Fibroblast of gingiva (primary cell): ENCODE measurements at places on chromosomes 5 and 9.

GRCh38 chr5:178284996-178285395 is 52.4 kb upstream of the PHYKPL start:
- DNase-seq: no peak

GRCh38 chr9:110049699-110050450 is 158.1 kb downstream of the C9orf152 start:
- DNase-seq: no peak

- no peak for DNase-seq
Measured at GRCh38 chr5:1162751-1163150, 38.6 kb upstream of the SLC6A19 start.

DNA sequence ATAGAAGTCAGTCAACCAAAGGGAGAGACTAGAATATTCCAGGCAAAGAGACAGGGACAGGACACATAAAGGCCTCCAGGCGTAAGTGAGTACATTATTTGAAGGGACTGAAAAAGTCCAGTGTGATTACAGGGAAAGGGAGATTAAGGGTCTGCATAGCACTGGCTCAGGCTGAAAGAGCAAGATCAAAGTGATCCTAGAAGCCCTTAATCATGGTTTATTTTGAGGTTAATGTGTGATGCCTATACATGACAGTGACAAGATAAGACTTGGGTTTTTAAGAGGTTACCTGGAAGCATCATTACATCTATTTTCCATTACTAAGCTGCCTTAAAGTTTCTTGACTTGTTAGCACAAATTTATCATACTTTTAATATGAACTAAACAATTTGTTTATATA is 25.8 kb downstream of the LMBRD2 start:
- no peak for DNase-seq

DNA sequence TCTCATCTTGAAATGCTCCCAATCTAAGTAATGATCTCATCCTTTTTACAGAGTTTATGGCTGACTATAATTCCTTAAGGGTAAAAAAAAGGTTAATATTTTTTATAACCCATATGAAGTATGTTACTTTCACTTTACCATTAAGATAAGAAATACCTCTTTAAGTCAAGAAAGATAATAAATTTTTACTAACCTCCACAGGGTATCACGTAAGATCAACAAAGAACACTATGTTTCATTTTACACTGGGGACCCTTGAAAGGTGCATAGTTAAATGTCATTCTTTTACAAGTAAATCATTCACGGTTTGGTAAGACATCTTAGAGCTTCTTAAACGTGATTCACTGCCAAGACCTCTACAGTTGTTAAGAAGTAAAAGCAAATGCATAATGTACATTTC is 472.7 kb upstream of the CDH9 start:
- DNase-seq: no peak

- DNase-seq: no peak
Measured at GRCh38 chr5:135602882-135603721, 24.3 kb upstream of the CXCL14 start.

DNA sequence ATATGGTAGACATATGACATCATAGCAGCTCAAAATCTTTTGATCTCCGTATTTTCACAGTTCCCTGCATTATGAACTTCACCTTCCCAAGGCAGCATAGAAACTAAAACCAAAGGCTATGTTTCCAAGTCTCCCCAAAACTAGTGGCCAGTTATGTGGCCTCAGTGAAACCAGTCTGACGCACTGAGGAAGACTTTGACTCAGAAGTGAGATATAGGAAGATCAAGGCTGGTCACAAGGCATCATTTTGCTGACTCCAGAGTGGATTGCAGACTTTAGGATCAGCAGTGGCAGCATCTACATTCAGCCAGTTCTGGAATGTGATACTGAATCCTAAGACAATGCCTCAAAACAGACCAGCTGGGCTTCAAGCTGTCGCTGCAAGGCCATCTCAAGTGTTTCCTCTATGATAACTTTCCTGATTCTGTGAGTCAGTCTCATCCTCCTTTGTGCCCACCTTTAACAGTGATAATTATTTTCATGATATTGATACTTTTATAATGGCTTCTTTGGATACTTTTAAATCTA is 34.4 kb upstream of the ELL2 start:
- no peak for DNase-seq

DNA sequence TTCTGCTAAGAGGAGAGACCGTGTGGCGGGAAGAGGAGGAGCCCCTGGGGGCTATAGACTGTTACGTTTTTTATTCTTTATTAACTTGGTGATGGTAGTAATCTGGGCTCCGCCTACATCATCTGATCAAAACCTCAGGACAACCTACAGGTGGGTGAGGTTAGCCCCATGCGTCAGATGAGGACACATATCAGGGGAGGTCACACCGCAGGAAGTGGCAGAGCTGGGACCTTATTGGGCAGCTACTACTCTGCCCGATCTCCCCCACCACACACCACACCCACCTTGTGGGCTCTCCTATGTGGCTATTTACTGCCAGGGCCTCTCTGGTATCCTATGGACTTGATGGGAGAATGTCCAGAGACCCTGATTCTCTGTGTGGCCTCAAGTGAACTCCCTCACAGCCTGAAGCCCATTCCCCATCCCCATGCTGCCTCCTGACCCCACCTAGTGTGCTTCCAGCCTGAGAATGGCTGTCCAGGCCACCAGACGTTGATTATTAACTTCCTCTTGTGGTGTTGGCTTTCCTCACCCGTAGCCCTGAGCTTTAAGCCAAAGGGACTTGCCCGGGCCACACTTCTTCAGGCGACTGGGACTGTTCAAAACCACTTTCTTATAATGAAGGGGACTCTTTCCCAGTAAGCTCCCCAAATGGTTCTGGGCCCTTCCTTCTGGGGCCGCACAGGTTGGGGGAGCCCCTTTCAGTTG is 8.2 kb downstream of the UNC5A start:
- DNase-seq: no peak

- DNase-seq: peak; percentile 46
Measured at GRCh38 chr5:55004729-55005128, 19.3 kb upstream of the GZMK start.

DNA sequence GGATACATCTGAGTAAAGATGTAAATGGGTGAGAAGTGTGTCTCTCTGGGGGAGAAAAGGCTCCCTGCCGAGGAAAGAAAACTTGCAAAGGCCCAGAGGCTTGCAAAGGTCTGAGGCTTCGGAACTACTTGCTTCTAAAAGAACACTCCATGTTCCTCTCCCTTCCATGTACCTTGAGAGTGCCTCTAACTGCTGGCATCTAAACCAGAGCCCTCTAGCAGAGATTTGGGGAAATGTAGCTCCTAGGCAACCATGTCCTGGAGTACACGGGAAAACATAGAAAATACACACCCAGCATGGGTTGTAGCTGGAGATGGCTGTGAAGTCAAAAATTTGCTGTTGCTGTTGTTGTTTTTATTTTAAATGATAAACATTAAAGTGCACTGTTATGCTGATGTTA is 151.6 kb downstream of the SYK start:
- no peak for DNase-seq

GRCh38 chr5:8381972-8382371 is 513.0 kb downstream of the MTRR start:
- DNase-seq: no peak

GRCh38 chr9:115668521-115668920 is 485.1 kb upstream of the PAPPA start:
- peak; percentile 87 for DNase-seq
